ENCODE measurements at places on chromosomes 2 and 18. TPM values are rescaled to one million over a fixed set of nuclear protein-coding genes. Genes with fewer than 3 reads are reported as not detected.
A peak's percentile ranks its signal among the peaks of the same experiment; 100 is the strongest.

DNA sequence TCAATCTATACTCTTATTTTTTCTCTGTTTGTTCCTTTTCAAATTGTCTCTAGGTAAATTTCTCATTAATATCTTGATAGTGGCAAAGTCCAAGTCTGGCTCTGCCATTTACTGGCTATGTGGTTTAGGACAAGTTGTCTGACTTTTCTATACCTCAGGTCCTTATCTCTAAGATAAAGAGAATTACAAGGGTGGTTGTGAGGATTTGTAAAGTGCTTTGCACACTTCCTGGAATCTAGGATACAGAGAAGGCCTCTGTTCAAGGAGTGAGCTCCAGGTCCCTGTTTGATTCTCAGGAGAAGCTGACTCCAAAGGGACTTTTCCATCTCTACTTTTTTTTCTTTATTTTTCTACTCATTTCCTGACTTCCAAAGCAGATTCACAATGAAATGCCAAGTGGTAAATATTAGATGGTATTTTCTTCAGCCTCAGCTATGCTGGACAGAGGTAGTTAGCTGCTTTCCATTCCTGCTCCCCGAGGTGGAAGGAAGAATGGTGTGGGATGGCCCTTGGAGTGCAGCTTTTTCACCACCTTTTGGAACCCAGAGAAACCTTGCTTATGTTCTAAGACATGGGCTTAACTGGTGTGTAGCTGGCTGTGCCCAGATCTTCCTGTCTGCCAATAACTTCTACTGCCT lies 90.5 kb downstream of the GALNT1 start:
- DNase-seq, result peak; percentile 11

- no peak for DNase-seq
Measured at GRCh38 chr2:152255918-152256317, 79.1 kb upstream of the FMNL2 start.

DNA sequence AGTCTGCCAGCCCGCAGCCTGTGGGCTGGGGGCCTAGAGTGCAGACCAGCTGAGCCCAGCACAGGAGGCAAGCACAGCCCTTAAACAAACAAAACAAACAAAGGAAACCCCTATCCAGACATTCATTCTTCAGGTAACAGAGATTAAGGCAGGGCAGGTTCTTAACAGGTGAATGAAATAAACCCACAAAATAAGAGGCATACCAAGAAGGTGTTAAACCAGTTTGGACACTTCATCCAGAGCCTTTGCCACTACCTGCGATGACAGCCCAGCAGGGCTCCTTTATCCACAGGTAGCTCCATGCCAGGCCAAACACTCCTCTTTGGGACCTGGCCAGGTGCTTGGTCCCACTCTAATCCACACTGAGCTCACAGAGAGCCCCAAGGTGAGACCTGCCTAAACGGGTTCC lies 209.7 kb upstream of the SIX2 start:
- no peak for DNase-seq

The MARCHF4 gene
- 0.19 TPM for total RNA-seq

The TGOLN2 gene
- 88.1 TPM for total RNA-seq

GRCh38 chr2:10462178-10463083 lies 14.3 kb upstream of the ODC1 start:
- no peak for DNase-seq

DNA sequence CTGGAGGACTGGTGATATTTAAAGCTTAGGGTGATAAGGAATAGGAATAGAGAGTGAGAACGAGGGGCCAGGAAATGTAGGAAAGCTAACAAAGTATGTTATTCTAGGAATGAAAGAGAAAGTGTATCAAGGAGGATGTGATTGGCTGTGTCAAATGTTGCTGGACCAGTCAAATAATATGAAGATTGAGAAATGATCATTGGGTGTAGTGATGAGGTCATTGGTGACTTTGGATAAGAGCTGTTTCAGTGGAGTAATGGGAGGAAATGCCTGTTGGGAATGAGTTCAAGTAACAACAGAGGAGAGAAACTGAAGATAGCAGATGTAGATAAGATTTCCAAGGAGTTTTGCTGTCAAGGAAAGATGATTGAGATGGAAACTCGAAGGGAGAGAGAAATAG lies 74.4 kb downstream of the UBE2E3 start:
- no peak for DNase-seq

- DNase-seq, result no peak
Measured at GRCh38 chr2:196226707-196227065, 55.3 kb upstream of the STK17B start.

DNA sequence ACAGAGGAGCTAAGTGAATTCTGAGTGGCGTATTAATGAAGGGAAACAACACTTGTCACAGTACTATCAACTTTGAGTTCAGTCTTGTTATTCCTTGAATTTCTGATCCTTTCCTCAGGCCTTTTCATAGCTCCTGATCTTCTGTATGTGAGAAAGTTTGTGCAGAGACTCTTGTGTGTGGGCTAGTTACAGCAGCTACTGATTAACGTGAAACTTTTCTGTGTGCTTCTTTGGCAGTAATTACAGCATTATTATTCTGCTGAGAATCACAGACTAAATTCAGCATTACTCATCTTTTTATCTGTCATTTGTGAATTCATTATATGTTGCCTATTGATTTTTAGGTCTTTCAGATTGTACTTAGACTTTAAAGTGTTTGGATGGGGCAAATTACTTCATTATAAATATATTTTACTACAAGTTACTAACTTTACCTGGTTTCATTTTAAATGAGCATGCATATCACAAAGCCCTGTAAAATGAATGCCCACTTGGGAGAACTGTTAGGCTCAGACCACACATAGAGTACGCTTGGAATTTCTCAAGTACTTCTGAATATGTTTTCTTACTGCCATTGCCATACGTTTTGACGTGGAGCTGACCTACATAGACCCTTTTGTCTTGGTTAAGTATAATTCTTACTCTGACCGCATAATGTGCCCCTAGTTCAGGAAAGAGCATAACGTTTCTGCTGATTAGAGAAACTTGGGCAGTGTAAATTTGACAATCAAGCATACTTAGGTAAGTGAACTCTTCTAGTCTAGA lies 36.2 kb downstream of the CREB1 start:
- no peak for DNase-seq

The NT5C1B gene
- not detected for total RNA-seq

DNA sequence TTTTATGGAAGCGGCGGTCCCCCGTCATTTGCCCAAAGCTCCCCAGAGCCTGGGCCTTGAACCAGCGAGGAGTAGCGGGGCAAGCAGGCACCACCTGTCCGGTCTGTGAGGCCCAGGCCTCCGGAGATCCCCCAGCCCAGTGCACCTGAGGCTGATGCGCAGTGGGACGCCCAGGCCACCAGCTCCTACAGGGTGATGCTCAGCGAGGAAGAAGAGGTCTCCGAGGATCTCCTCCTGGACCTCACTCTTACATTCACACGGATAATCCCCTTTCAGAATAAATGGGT lies 220.2 kb downstream of the NDUFA10 start:
- no peak for DNase-seq

DNA sequence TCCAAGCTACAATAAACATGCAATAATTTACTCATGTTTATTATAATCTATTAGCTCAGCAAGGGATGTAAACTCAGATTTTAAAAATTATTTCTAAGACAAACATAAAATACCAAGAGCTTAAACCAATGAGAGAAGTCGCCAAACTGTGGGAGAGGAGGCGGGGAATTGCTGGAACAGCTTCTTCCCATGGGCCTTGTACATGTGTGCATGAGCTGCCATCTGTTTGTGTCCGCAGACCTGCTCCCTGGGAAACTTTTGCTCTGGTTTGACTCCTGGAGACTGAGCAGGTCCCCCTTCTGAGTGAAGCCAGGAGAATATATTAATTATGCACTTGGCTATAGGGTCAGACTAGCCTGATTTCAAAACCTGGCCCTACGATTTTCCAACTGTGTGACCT lies 655.9 kb upstream of the SOX11 start:
- no peak for DNase-seq

GRCh38 chr2:6297238-6297637 lies 568.5 kb downstream of the CMPK2 start:
- no peak for DNase-seq

DNA sequence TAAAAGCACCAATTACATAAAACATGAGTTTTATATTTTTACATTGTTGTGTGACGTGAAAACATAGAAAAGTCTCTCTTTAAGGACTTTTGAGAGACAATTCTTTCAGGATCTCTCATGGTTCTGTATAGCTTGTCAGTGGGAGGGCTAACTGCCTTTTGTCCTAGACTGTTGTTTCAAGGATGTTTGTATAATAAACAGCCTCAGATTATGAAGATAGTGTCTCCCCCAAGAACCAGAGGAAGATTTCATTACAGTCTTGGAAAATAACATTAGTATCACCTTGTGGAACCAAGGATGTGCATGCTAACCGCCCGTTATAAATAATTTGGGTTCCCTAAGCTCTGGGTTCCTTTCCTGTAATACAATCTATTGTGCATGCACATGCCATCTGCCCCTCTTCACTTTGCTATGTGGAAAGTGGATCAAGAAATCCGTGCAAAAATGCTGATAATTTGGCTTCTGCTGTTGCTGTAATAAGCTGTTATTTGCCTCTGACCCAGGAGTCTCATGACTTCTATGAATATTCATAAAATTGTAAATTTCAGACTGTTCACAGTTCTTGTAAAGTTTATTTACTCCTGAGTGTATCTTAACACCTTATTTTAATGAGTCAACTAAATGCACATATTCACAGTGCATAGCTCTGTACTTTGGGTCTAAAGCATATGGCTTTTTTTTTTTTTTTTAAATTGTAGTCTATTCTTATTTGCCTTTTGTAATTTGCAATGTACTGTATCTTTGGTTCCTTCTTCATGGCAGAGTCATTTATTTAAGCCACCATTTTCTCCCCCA lies 265.5 kb downstream of the PTH2R start:
- no peak for DNase-seq

DNA sequence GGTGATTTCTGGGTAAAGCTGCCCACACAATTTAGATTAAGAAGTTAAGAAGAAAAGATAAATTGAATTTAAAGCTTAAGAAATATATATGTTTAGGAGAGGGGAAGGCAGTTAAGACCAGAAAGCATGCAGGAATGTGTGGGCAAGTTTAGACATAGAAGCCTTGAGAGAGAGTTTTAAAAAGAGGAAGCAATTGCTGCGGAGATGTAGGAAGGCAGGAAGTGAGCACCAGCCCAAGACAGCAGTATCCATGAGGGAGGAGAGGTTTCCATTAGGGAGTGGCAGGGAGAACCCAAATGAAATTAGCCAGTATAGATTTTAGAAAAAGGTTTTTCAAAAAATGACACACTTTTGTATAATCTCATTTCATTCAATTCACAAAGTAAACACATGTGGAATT lies 24.3 kb downstream of the DSC2 start:
- DNase-seq, result no peak

DNA sequence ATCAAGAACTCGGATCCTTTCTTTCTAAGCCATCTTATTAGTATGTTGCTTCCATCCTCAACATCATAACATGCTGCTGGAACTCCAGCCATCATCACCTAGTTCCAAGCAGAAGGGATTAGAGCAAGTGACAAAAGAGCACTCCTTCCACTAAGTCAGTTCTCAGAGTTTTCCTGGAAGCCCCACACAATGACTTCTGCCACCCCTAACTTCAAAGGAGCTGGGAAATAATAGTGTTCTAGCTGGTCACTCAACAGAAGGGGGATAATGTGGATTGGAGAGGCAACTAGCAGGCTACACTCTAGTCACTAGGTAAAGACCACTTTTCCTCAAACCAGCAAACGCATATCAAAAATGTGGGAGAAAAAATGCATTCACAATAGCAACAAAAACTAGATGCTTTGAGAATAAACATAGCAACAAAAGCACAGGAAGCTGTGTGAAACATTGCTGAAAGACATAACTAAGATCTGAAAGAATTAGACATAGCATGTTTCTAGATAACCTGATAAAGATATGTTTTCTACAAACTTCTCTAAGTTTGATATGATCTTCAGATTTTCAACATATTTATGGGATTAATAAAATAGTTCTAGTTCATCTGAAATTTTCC lies 39.5 kb downstream of the COX7A2L start:
- no peak for DNase-seq

DNA sequence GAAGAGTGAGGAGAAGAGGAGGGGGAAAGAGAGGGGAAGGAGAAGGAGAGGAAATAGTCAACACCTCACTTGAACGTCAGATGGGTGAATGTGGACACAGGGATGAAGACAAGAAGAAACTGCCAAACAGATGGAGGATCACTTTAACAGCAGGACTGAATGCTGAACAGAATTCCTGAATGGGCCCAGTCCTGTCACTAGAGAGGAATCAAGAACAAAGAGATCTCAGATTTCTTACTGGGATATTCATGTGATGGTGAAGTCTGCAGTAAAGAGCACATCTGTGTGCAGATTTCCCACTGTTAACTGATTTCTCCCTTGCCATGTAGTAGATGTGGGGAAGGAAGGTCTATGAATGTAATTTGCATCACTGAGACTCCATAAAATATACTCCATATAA lies 135.4 kb downstream of the L3MBTL4 start:
- DNase-seq, result no peak

- DNase-seq, result no peak
Measured at GRCh38 chr18:53544917-53545316, 679.6 kb downstream of the MBD2 start.

DNA sequence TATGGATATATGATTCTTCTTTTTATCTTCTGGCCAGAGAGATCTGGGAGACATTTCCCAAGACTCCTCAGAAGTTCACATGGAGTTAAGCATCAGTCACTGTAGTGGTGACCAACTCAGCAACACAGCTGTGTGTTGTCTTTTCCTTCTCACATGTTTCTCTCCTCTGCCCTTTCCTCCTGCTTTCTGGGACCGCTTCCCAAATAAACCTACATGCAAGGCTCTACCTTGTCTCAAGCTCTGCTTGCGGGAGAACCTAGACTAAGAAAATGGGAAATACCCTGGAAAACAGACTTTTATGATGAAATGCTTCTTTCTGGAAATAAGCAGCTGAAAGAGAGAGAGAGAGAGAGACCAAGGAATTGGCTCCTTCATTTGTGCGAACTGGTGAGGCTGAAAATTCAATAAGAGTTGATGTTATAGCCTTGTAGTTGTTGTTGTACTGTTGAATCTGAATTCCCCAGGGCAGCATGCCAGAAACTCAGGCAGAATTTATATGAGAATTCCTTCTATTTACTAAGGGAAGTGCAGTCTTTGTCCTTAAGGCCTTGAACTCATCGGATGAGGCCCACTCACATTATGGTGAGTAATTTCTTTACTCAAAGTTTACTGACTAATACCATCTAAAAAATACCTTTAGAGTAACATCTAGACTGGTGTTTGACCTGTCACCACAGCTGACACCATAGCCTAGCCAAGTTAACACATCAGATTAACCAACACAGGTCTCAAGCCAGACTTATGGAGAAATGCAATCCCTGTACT lies 22.7 kb upstream of the DSC1 start:
- DNase-seq, result no peak

- DNase-seq, result peak; percentile 65
Measured at GRCh38 chr2:69285379-69285894, 101.6 kb downstream of the GFPT1 start.

GRCh38 chr2:151020411-151020810 lies 241.3 kb downstream of the RBM43 start:
- no peak for DNase-seq

GRCh38 chr2:218896501-218897393 lies 16.1 kb downstream of the WNT10A start:
- DNase-seq, result peak; percentile 80

GRCh38 chr2:60104514-60105505 lies 448.6 kb downstream of the BCL11A start:
- DNase-seq, result peak; percentile 85

All from myocyte (in vitro differentiated cells).